ENCODE measurements at places on chromosomes 7 and 10.

- no peak for DNase-seq
Measured at GRCh38 chr7:133275008-133275407, 22.1 kb downstream of the EXOC4 start.

DNA sequence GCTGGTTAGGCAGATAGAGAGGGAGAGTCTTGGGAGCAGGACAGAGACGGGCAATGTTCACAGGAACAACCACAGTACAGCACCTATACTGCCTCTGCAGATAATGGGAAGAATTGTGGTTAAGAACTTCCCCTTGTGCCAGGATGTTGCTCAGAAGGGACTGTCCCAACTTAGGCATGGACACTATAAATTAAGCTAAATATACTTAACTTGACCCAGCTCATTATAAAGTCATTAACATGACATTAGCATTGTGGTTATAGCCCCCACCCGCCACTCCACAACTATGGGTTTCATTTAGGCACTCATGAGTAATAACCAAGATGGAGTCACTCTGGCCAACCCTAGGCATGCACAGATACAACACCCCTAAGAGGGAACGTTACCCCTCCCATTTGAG is 310.9 kb upstream of the NRG3 start:
- no peak for DNase-seq

GRCh38 chr7:157690833-157691585 is 354.2 kb downstream of the DNAJB6 start:
- DNase-seq = peak; percentile 51

GRCh38 chr7:104767826-104768536 is 246.0 kb upstream of the KMT2E start:
- no peak for DNase-seq

DNA sequence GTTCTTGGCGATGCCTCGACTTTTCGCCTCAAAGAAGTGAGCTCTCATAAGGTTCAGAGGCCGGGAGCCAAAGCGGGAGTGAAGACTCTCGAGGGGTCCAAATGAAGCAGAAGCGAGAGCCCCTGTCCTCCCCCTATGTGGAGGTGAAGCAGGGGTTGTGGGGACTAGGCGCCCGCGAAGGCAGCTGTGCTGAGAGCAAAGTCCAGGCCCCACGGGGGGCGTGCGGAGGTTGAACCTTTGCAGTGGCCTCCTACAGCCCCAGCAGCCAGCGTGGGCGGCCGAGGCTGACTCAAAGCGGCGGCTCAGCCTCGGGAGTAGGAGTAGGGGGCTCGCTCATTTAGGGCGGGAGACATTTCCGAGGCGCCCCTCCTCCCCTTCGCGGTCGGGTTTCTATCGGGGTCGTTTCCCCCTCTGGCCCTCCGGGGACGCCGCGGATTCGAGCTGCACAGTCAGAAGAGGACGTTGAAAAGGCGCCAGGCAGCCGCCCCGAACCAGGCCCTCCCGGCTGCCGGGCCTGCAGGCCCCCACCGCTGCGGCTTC is 553 bp upstream of the ADD3 start:
- peak; percentile 56 for DNase-seq

DNA sequence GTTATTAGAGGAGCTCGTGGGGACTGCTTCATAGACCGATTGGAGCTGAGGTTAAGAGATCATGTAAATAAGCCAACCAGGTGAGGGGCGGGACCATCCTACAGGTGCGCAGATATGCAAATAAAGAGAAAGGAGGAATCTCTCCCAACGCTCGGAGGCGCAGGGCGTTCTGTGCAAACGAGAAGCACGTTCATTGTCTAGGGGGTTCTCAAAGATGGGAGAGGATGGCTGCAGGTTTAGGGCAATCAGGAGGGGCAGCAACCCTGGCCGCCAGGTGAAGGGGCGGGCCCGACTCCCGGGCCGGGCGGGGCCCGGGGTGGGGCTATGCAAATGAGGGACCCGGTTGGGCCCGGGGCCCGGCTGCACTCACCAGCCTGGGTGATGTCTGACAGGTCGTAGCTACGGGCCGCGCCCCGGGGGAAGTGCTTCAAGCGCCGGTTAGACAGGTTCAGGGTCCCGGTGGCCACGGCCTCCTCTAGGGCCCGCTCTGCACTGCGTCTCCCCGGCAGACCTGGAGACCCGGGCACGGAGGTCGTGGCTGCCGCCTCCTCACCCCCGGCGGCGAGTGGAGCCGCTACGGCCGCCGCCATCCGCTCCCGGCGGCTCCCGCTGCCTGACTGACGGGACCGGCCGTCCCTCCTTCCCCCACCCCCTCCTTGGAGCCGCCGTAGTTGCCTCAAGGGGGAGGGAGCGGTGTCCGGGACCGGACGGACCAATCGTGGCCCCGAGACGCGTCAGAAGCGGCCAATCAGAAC is at the start of gene LRCH4:
LRCH4 (minus strand) TSS at position 619 of the 755 bp plus-strand sequence; CDS start at position 590, 29 bp downstream.
- peak; percentile 71 for DNase-seq

DNA sequence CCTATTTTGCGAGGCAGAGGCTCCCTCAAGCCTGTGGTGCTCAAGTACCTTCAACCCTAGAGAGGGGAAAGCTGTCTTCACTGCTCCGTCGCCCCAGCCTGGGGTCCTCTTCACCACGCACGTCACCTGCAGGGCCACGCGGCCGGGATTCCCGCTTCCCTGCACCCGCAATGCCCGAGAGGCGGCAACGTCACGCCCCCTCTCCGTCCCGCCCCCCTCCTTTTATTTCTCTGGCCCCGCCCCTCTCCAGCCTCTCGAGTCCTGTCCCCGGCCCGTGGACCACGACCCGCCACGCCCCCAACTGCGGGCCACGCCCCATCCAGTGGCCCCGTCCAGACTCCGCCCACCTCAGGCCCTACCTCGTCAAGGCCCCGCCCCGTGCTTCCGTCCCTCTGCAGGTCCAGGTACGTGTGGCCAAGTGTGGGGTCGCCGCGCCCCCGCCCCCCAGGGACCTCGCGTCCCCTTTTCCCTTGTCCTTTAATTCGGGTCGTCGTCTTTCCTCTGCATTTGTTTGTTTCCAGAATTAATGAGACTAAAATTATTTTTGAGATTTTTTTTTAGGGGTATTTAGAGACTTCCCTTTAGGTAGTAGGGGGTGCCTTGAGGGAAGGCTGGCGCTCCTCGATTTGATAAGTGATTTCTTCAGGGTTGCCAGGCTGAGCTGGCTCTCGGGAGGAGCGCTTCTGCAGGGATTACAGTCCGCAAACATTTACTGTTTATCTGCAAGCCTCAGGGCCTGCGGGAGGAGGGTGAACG is 69.8 kb upstream of the BAIAP2L1 start:
- DNase-seq = no peak

DNA sequence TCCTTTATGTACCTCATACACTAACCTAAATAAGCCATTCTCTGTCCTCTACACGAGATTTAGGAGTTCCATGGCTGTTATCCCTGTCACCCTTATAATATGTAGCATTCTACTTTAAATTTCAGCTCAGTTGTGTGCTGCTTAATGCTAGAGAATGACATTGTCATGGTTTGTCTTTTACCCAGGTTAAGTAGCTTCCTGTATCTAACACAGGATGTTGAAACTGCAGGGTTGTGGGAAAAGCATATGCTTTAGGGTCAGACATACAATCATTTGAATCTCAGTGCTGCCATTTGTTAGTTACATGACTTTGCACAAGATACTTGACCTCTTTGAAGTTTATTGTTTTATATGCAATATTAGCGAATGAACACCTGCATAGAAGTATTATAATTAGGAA is 235.1 kb upstream of the CACNA2D1 start:
- no peak for DNase-seq

GRCh38 chr10:94936721-94937120 is 1.7 kb upstream of the CYP2C9 start:
- no peak for DNase-seq

- peak; percentile 46 for DNase-seq
Measured at GRCh38 chr7:132575982-132576720, at the start of gene PLXNA4. Gene PLXNA4 (minus strand): TSS chr7:132576470. CDS start chr7:132508693, 67,777 bp downstream.

DNA sequence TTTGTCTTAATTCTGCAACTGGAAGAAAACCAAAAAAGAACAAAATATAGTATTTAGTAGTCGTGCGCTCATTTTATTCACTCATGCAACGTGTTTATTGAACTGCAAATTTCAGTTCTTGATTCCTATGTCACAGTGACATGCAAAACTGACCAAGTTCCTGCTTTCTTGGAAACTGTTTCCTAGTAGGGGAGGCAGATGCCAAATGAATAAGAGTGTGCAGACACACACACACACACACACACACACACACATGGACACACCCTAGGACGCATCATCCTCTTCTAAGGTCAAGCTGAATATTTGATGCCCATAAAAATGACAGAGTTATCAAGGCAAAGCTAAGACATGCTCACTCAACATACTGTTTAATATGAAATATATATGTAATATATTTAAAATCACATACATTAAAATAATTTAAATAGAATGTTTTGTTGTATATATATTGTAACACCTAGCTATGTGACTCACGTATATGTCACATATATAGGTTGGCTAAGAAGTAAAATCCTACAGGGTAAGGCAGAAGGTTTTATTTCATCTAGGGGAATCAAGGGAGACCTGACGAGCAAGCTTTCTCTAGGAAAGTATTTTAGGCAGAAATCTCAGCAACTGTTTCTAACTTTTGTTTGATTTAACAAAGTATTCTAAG is 79.6 kb downstream of the SVIL start:
- no peak for DNase-seq

- no peak for DNase-seq
Measured at GRCh38 chr10:11180228-11180627, 162.6 kb downstream of the CELF2 start.

DNA sequence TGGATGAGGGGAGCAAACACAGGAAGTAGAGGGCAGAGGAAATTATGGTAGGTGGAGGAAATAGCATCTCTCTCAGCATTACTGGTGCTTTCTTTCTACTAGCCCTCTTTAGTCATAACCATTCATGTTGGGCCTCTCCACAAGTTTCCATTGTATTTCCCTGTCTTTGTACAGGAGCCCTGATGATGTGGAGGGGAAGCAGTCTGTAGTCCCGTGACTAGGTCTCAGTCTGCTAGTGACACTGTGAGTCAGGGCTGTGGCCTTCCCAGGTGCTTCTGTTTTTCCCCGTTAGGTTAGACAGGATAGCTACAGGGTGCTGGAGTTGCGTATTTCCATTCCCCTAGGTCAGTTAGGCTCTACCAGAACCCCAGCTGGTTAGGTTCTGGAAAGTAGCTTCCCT is 82.9 kb upstream of the NAMPT start:
- DNase-seq = no peak

DNA sequence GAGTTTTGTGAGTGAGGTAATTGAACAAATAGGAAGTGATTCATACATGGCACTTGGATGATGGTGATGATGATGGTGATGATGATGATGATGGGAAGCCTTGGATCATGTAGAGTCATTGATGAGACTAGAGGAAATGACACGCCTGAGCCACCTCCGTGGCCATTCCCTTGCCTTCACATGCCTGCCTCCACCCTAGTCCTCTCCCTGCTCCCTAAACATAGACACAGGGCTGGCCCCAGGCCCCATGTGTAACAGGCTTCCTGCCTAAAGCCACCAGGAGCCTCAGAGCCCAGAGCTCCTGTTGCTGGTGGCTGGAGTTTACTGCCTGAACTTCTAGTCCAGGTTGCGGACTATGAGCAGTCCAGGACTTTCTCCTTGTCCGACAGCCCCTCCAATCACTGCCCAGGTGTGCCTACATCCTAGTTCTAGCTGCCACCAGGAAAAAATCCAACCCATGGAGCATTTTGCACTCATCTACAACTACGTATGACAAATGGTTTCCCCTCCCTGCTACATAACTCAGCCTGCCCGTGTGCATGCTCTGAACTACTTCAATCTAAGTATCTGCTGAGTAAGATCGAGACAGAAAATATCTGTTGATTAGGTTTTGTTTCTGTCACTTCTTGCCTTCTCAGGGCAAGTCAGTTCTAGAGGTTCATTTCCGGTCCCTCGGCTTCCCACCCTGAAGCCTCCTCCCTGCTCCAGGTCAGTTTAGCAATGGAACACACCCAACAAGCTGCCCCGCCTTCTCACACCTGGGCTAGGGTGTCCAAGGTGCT is 35.5 kb upstream of the KDM7A start:
- no peak for DNase-seq

DNA sequence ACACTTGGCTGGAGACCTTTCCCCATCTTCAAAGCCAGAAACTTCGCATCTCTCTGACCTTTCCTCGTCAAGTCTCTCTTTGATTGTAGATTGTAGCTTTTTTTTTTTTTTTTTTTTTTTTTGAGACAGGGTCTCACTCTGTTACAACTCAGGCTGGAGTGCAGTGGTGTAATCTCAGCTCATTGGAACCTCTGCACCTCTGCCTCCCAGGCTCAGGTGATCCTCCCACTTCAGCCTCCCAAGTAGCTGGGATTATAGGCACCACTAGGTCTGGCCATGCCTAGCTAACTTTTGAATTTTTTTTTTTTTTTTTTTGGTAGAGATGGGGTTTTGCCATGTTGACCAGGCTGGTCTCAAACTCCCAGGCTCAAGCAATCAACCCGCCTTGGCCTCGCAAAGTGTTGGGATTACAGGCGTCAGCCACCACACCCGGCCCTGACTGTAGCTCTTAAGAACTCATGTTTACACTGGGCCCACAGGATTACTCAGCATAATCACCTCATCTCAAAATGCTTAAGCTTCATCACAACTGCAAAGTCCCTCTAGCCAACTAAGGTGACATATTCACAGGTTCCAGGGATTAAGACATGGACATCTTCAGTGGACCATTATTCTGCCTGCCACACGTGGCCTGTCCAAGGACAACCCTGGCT is 11.7 kb downstream of the POLL start:
- no peak for DNase-seq

- no peak for DNase-seq
Measured at GRCh38 chr7:120184866-120185265, 88.1 kb upstream of the KCND2 start.

- no peak for DNase-seq
Measured at GRCh38 chr7:2738766-2739549, 51.0 kb downstream of the AMZ1 start.

DNA sequence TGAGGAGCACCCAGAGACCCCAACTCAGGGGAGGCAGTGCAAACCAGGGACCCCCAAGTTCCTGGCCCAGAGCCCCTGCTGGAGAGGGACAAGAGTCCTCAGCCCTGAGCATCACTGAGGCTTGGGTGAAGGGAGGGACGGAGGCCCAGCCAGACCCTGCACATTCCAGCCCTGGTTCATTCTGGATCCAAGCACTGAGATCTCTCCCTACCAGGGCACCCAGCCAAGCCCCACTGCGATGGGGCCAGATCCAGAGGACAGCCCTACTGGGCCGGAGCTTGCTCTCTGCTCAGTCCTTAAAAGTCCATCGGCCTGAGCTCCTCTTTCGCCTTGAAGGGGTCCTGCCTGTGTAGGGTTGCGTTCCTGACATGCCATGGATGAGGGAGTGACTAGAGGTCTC is 40.5 kb upstream of the RABGEF1 start:
- DNase-seq = peak; percentile 28

GRCh38 chr10:30639946-30640786 is 10.6 kb upstream of the LYZL2 start:
- DNase-seq = peak; percentile 5
